MV-4-11 (cell line): ENCODE measurements at places on chromosomes 2 and 18.
A peak's percentile ranks its signal among the peaks of the same experiment; 100 is the strongest.

- no peak for DNase-seq
Measured at GRCh38 chr2:106572541-106573450, 85.6 kb downstream of the CD8B2 start.

GRCh38 chr18:2905854-2906703 is 59.3 kb downstream of the EMILIN2 start:
- peak; percentile 76 for DNase-seq

GRCh38 chr2:105917226-105917625 is 172.5 kb downstream of the NCK2 start:
- DNase-seq = peak; percentile 60

DNA sequence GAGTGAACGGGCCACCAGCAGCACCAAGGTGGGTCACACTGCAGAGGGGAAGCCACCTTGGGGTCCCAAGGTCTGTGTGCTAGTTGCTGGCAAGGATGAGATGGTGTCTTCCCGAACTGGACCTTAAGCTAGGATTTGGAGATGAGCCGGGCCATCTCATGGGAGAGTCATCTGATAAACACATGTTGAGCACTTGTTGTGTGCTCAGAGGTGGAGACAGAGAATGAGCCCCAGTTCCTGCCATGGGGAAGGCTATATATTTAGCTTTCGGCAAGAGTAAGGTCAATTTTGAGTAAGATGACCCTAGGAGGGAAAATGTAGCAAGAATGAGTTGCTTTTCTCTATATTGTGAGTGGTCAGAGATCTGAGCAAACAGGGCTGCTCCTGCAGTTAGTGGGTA is 41.4 kb upstream of the RPL31 start:
- no peak for DNase-seq

DNA sequence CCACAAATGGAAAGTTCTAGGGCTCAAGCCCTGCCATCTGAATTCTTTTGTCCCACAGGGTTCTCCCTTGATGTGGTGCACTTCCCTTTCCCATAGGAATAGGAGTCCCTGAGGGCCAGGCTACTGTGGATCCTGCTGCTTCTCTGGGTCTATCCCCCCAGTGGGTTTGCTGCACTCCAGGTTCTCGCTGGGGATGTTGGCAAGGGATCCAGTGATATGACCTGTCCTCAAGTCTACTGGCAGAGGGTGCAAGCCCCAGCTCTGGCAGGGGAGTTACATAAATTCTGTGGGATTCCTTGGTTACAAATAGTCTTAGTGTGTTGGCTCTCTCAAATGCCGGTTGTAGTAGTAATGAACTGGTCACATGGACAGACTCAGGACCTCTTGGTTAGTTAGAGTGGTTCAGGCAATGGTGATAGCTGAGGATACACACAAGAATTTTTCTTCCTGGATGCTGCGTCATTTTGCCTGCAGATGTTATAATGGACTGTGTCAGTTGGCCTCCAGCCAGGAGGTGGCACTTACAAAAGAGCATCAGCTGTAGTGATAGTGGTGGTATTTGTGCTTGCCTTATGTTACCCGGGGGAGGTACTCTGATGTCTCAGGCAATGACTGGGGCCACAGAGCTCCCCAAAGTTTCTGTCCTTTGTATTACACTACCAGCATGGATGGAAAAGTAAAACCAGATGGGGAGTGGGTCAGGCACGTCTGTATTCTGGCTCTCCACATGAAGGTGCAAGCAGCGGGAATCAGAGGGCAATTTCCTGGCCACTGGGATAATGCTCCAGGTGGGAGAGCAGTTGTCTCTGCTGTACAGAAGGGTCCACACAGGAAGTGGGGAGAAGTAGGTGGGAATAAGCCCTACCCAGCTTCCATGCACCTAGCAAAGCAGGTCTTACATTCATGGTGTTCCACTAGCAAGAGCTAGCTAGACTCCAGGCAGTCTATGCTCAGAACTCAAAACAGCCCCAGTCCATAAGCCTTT is 267.9 kb downstream of the SOX11 start:
- DNase-seq = no peak

DNA sequence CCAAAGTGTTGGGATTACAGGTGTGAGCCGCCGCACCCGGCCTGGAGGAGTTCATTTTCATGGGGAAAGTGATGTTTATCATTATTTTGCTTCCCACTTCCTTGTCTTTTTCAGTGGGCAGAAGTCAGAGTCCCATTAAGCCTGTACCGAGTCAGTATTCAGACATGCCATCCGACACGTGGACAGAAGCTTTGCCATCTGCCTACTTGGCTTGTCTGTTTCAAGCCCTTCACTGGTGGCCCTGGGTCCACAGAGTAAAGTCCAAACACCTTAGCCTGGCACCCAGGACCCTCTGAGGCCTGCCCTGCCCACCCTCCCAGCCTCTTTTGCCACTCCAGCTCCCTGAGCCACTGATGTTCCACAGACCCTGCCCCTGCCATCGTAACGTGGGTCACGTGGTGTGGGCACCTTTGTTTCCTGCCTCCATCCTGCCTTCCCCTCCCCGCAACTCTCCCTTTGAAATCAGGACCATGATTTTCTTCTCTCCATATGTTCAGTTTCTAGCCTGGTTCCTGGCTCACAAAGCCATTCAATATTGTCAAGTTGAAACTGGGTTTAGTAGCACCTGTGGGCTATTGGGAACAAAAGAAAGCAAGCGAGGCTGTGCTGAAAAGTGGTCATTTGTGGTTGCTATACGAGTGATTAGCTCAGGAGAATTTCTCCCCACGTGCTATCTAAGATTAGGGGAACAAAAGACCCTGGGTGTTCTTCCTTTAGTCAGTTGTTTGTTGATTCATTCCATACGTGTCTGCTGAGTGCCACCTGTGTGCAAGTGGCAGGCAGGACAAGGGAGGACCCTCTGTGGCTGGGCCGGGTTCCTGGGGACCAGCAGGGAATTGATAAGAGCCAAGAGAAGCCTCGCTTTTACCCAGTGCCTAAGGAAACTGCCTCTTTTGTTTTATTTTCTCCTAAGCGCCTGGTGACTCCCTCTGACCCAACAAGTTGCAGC is 5.1 kb upstream of the ODC1 start:
- DNase-seq = no peak

GRCh38 chr2:99139003-99139402 is 2.5 kb upstream of the C2orf15 start:
- no peak for DNase-seq

DNA sequence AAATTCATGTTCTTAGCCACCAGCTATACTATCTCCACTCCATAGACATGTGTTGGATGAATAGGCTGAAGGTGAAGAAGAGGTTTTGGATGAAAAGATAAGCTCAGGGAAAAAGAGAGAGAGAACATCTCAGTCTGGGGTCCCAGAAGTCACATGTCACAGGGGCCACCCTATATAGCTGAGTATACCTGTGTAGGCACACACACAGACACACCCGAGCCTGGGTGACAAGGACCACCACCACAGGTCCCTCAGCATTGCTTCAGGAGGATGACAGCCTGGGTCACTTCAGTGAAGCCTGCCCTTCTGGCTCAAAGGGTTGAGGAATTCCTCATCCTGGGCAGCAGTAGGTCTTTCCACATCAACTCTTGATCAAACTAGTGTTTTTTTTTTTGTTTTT is 56.2 kb downstream of the POLR1A start:
- no peak for DNase-seq

DNA sequence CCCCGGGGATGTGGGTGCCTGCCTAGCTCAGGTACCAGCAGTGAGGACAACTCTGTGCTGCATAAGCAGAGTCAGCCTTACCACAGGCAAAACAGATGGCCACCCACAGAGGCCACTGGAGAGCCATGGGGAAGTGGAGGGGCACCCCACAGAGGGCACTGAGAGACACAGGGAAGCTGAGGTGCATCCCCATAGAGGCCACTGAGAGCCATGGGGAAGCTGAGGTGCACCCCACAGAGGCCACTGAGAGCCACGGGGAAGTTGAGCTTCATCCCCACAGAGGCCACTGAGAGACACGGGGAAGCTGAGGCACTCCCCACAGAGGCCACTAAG is 134.1 kb upstream of the EPAS1 start:
- peak; percentile 74 for DNase-seq

DNA sequence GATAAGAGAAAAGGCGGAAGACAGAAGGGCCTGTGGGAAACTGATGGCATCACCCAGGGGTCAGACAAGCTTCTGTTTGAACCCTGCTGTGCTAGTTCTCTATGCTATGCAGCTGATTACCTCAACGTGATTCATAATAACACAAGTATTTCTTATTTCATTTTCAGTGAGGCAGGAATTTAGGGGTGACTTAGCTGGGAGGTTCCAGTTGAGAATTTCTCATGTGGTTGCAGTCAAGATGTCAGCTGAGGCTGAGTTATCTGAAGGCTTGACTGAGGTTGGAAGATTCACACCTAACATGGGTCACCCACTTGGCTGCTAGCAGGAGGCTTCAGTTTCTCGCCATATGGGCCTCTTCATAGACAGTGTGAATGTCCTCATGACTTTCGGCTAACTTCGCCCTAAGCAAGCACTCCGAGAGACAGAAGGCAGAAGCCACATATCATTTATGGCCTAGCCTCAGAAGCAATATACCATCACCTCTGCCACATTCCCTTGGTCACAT is 34.0 kb upstream of the TMEM131 start:
- no peak for DNase-seq

DNA sequence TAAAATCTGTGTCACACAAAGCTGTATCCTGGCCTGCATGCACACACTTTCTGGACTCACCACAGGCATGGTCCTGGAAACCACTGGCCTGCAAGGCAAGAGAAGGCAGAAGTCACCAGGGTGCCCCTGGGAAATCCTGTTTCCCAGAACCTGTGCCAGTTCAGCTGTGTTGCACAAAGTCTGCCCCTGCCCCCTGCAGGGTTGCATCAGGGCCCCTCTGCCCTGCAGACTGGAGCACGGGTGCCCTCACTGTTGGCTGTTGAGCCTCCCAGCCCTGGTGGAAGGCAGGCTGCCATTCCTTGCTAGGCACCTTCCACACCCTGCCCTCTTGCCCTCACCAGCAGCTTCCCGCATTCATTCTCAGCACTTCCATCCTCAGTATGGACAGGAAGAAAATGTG is 18.0 kb upstream of the TUBB6 start:
- DNase-seq = peak; percentile 10

GRCh38 chr2:40680547-40680946 is 228.7 kb upstream of the SLC8A1 start:
- DNase-seq = peak; percentile 67

DNA sequence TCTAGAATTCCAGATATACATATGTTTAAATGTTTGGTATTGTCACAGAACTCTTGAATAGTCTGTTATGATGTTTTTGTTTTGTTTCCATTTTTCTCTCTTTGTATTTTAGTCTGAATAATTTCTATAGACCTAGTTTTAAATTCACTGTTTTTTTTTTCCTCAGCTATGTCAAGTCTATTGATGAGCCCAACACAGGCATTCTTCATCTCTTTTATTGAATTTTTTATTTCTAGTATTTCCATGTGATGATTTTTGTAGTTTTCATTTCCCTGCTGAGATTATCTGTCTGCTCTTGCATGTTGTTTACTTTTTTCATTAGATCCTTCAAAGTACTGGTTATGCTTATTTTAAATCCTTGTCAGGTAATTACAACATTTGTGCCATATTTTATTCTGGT is 254.7 kb downstream of the C1D start:
- no peak for DNase-seq

- DNase-seq = no peak
Measured at GRCh38 chr18:56835331-56835730, 184.2 kb downstream of the WDR7 start.

DNA sequence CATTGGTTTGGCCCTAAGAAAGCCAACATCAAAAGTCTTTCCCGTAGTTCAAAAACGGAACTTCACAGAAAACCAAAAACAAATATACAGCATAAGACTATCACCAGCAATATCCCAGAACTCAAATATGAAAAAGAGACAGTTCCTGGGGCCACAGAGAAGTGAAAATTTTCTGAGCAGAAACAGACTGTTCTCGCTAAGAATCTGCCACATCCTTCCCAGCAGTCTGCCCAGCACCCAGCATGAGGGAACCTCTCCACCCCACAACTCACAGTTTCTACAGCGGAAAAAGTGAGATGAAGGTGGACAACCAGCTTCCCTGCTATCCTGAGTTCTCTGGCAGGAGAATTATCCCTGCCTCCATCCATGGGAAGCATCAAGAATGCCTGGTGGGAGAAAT is 26.7 kb upstream of the TMEM163 start:
- no peak for DNase-seq

GRCh38 chr2:37326285-37326684 is 1.7 kb upstream of the PRKD3 start:
- DNase-seq = peak; percentile 56

- peak; percentile 79 for DNase-seq
Measured at GRCh38 chr2:241041589-241042158, 43.3 kb downstream of the SNED1 start.

GRCh38 chr2:165567273-165567672 is 97.8 kb downstream of the CSRNP3 start:
- DNase-seq = no peak

DNA sequence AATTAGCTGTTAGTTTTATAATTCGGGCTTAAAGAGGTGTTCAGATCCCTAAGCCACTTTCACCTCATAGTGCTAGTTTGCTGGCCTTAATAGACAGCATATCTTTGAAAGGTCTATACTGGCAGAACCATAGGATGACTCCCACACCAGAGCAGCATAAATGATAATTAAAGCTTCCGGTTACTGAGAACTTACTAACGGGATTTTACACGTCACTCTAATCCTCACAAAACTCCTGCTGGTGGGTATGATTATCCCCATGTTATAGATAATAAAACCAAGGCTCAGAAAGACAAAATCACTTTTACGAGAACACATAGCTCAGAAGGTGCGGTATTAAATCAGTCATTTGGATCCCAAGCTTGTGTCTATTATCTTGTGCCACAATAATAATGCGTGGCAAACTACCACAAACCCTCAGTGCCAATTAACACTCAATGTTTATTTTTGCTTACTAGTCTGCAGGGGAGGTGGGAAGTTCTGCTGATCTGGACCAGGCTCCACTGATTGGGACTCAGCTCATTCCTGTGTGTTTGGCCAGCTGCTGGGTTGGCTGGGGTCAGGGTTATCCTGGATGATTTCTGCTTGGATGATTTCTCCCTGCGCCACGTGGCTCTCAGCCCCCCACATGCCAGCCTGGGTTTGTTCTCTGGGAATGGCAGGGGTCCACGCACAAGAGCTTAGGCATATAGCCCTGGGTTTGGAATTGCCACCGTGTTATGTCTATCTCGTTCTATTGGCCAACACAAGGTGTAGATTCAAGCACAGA is 62.3 kb downstream of the TRIB2 start:
- DNase-seq = no peak

GRCh38 chr2:234254783-234255521 is 204.4 kb downstream of the SPP2 start:
- DNase-seq = no peak

DNA sequence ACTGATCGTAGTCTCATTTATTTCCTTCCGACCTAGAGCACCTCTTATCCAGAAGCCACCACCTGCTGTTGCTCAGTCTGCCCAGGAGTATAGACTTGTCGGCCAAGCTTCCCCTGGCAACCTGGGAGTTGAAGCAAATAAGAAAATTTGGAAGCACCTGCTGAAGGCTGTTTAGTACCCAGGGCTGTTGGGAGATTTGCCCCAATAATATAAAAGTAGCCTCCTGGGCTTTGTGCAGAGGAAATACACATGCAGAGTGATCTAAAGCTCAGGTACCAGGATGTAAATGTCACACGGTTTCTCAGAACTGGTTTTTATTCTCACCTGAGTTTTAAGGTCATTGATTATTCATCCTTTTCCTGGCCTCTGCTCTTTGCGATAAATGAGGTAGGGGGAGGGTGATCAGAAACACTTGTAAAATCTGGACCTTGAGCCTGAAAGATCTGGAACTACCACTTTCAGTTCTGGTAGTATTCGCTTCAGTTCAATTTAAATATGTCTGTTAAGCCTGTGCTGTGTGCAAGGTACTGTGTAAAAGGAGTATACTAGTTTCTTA is 789 bp upstream of the COX7A2L start:
- no peak for DNase-seq
